Vagina (tissue), 2 donors: ENCODE measurements at places on chromosomes 7 and 10. TPM values are rescaled to one million over a fixed set of nuclear protein-coding genes. Genes with fewer than 3 reads are reported as not detected.
A peak's percentile ranks its signal among the peaks of the same experiment; 100 is the strongest.

DNA sequence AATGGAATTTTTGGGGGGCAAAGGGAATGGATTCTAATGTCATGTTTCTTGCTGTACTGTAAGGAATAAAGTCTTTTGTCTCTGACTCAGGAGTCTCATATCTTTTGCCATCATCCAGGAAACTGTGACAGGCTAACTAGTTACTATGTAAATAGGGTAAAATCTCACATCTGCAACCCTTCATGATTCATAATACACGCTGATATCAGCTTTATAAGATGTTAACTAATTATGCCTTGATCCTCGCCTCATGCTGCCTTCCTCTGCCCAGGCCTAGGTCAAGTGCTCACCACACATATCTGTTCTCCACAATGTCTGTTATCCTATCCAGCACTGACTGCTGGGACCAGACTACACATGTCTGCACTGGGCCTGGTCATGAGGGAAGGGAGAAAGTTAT is 81.3 kb upstream of the CXCL12 start:
- H3K4me1 ChIP-seq, result no peaks in the 10 kb centered on the region
- H3K27ac ChIP-seq, result no peak overlapping the region
- no peaks in the 10 kb centered on the region for H3K36me3 ChIP-seq
- H3K27me3 ChIP-seq, result no peaks in the 10 kb centered on the region
- H3K4me3 ChIP-seq, result no peak overlapping the region
- DNase-seq, result no peak

DNA sequence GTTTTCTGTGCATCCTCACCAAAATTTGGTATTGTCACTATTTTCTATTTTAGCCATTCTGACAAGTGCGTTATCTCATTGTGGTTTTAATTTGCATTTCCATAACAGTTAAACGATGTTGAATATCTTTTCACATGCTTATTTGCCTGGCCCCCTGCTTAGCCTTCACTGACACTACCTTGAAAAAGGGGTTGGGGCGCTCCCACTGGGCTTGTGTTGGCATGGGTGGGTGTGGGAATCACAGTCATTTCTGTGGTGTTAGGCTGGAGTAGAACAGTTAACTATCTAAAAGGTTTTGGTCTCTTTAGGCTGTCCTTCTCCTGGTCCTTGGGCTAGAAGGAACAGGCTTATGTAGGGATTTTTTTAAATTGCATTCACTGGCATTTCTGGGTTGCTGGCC is 72.2 kb upstream of the TMEM140 start:
- H3K27ac ChIP-seq, result no peak overlapping the region
- no peak for DNase-seq

DNA sequence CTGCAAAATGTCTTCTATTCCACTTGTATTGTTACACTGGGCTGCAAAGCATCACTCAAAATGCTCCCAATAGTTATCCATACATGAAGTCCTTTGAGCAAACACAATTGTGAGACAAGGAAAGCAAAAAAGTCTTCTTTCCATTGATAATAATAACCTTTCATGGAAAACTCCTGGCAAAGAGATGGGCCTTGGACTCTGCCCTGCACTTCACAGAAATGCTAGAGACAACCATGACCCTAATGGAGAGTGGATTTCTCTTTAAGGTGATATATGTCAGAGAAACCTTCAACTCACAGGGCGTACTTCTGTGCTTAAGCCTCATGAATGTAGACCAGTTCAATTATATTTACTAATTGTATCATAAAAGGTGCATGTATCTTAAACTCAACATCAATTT is 19.4 kb downstream of the SLC26A3 start:
- H3K4me1 ChIP-seq, result no peaks in the 10 kb centered on the region
- H3K36me3 ChIP-seq, result no peaks in the 10 kb centered on the region
- H3K27me3 ChIP-seq, result no peaks in the 10 kb centered on the region
- no peak for DNase-seq
- H3K27ac ChIP-seq, result no peak overlapping the region
- H3K4me3 ChIP-seq, result no peak overlapping the region

TYW1 gene
- total RNA-seq, result 40.8 TPM

- H3K4me3 ChIP-seq, result peak overlapping the region; percentile 58
- peak; percentile 86 for DNase-seq
- peaks cover 56% of the 10 kb centered on the region for H3K4me1 ChIP-seq
- H3K36me3 ChIP-seq, result no peaks in the 10 kb centered on the region
Measured at GRCh38 chr7:28956608-28957063, 1.5 kb downstream of the TRIL start.

GRCh38 chr7:157896774-157897555 is 560.2 kb downstream of the DNAJB6 start:
- H3K4me3 ChIP-seq, result no peak overlapping the region
- peaks cover 5% of the 10 kb centered on the region for H3K4me1 ChIP-seq
- H3K27ac ChIP-seq, result no peak overlapping the region
- no peaks in the 10 kb centered on the region for H3K27me3 ChIP-seq
- no peak for DNase-seq
- no peaks in the 10 kb centered on the region for H3K36me3 ChIP-seq

LEP gene
- total RNA-seq, result 7.4 TPM

- H3K27me3 ChIP-seq, result no peaks in the 10 kb centered on the region
- H3K27ac ChIP-seq, result no peak overlapping the region
- peaks cover 30% of the 10 kb centered on the region for H3K36me3 ChIP-seq
Measured at GRCh38 chr7:74228951-74229900, 19.4 kb downstream of the LAT2 start.

GRCh38 chr10:74855027-74855426 is 28.6 kb downstream of the KAT6B start:
- H3K27ac ChIP-seq, result peak overlapping the region; percentile 3
- DNase-seq, result no peak
- no peak overlapping the region for H3K4me3 ChIP-seq
- H3K27me3 ChIP-seq, result no peaks in the 10 kb centered on the region

HOGA1 gene
- 0.98 TPM for total RNA-seq
